A549 treated with ZK216348 at 1 μM for 4 hours (cell line): ENCODE measurements at places on chromosomes 7 and 10. TPM values are rescaled to one million over a fixed set of nuclear protein-coding genes. Genes with fewer than 3 reads are reported as not detected.

FAM25A gene
- not detected in 5 replicates for total RNA-seq

NKX2-3 gene
- total RNA-seq: not detected in 5 replicates

GPRIN2 gene
- total RNA-seq: 18.5 to 45.5 TPM (median 38.5 TPM) in 5 replicates

RSPH10B gene
- total RNA-seq: 0.12 to 0.24 TPM (median 0.15 TPM) in 3 of 5 replicates, not detected in the others

CDNF gene
- 0.52 to 1.4 TPM (median 1.1 TPM) in 5 replicates for total RNA-seq

NET1 gene
- total RNA-seq: 46.9 to 64.4 TPM (median 52.0 TPM) in 5 replicates

MMD2 gene
- not detected in 5 replicates for total RNA-seq

TFR2 gene
- 1.6 to 3.1 TPM (median 2.5 TPM) in 5 replicates for total RNA-seq
